Parietal lobe (tissue), 2 donors: ENCODE measurements at places on chromosomes 3 and 15. TPM values are rescaled to one million over a fixed set of nuclear protein-coding genes. Genes with fewer than 3 reads are reported as not detected.

MYZAP gene
- 0.63 TPM for total RNA-seq

CA12 gene
- total RNA-seq = 11.6 TPM

TICRR gene
- 6.6 TPM for total RNA-seq

OSBPL10 gene
- 41.6 TPM for total RNA-seq

GOLGA8M gene
- 1.3 TPM for total RNA-seq

IL5RA gene
- 1.3 TPM for total RNA-seq

CACNA2D2 gene
- 4.1 TPM for total RNA-seq

DLL4 gene
- total RNA-seq = 6.3 TPM

CCNB2 gene
- 9.7 TPM for total RNA-seq

RHCG gene
- 2.8 TPM for total RNA-seq

EPHA6 gene
- 78.9 TPM for total RNA-seq

MST1 gene
- 10.6 TPM for total RNA-seq
